Activated T-cell treated with anti-CD3 and anti-CD28 coated beads, Interleukin-2, amount 50 U/mL, for 72 hours (primary cell): ENCODE measurements at places on chromosomes 1 and 21. TPM values are rescaled to one million over a fixed set of nuclear protein-coding genes. Genes with fewer than 3 reads are reported as not detected.
A peak's percentile ranks its signal among the peaks of the same experiment; 100 is the strongest.

GRCh38 chr1:218964471-218965185 lies 209.1 kb upstream of the LYPLAL1 start:
- H3K27ac ChIP-seq: no peak overlapping the region
- no peak for DNase-seq
- no peak overlapping the region for H3K4me3 ChIP-seq
- H3K27me3 ChIP-seq: no peaks in the 10 kb centered on the region
- no peaks in the 10 kb centered on the region for H3K4me1 ChIP-seq
- H3K36me3 ChIP-seq: no peaks in the 10 kb centered on the region

GRCh38 chr1:240646571-240647240 lies 34.8 kb upstream of the GREM2 start:
- no peaks in the 10 kb centered on the region for H3K27me3 ChIP-seq
- H3K4me1 ChIP-seq: no peaks in the 10 kb centered on the region
- no peak overlapping the region for H3K4me3 ChIP-seq
- no peak overlapping the region for H3K27ac ChIP-seq
- no peak for DNase-seq
- H3K36me3 ChIP-seq: no peaks in the 10 kb centered on the region

DNA sequence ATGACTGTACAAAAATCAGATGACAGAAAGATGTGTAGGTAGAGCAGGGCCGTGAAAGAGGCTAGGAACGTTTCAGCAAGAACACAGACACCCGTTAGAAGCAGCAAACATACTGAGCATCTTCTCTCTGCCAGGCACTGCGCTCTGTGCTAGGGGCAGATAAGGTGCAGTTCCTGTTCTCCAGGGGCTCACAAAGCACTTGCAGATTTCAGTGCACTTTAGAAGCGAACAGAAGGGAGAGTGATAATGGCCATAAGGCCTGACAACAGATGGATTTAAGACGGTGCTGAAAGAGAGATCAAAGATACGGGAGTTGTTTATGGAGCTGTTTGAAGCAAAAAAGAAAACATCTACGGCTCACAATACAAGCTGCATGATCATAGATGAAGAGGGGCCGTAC lies 200.3 kb upstream of the FOXD3 start:
- H3K27ac ChIP-seq: no peak overlapping the region
- DNase-seq: no peak
- H3K36me3 ChIP-seq: no peaks in the 10 kb centered on the region
- peaks cover 5% of the 10 kb centered on the region for H3K4me1 ChIP-seq
- H3K27me3 ChIP-seq: peaks cover 19% of the 10 kb centered on the region

GRCh38 chr1:236067854-236068454 lies 3.1 kb upstream of the NID1 start:
- peaks cover 25% of the 10 kb centered on the region for H3K4me1 ChIP-seq
- no peak overlapping the region for H3K4me3 ChIP-seq
- H3K27me3 ChIP-seq: peaks cover 46% of the 10 kb centered on the region
- H3K27ac ChIP-seq: no peak overlapping the region

DNA sequence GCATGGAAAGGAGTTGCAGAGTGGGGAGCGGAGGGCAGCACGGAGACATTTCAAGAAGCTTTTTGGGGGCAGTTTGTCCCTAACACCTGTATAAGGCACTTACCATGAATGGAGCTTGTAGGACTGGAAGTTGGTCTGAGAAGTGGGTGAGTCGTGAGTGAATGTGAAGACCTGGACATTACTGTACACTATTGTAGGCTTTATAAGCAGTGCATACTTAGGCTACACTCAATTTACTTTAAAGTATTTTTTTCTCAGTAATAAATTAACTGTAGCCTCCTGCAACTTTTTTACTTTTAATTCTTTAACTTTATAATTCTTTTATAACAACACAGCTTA lies 141.6 kb upstream of the ETV3 start:
- H3K4me1 ChIP-seq: no peaks in the 10 kb centered on the region
- H3K36me3 ChIP-seq: no peaks in the 10 kb centered on the region
- no peak for DNase-seq
- no peak overlapping the region for H3K27ac ChIP-seq

DNA sequence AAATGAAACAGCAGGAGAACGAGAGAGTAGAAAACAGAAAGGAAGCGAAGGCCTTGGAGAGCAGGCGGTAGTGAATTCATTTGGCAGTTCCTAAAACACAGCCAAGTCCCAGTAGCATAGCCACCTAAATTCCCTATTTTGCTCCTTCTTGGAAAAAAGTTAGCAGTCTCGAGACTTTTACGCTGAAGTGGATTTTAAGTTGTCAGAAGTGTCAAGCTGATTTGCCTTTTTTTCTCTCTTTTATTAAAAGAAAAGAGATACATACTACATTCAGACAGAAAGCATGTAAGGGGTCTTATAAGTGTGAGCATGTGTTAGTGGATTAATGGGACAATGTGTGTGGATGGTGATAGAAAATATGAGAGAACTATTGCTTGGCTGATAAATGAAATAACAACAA lies 19.2 kb downstream of the NFIA start:
- no peak for DNase-seq
- H3K4me1 ChIP-seq: peaks cover 17% of the 10 kb centered on the region
- no peak overlapping the region for H3K4me3 ChIP-seq
- no peaks in the 10 kb centered on the region for H3K36me3 ChIP-seq

DNA sequence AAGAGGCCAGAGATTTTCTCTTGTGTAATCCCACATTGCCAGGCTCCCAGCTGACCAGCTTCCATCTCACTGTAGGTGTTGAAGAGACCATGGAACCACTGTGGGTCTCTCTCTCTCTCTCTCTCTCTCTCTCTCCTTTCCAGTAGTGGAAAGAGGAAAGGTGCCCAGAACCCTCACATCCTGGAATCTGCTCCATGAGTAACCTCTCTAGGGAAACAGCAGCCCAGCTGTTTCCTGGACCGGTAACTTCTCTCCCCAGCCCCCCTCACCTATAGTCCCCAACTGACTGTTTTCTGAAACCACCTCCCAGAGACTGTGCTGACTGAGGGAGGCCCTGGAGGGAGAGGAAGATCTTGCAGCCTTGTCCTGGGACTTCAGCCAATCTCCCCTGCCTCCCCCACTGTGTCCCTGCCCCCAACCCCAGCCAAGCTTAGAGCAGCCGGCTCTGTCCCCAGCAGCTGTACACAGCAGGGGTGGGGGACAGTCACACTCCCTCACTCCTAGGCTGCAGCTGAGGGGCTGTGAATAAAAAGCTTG lies 20.6 kb upstream of the SLC45A3 start:
- H3K27me3 ChIP-seq: peaks cover 21% of the 10 kb centered on the region
- no peak overlapping the region for H3K4me3 ChIP-seq
- peaks cover 5% of the 10 kb centered on the region for H3K4me1 ChIP-seq
- no peak overlapping the region for H3K27ac ChIP-seq

- no peak for DNase-seq
- H3K27me3 ChIP-seq: no peaks in the 10 kb centered on the region
- H3K4me1 ChIP-seq: peaks cover 14% of the 10 kb centered on the region
- no peaks in the 10 kb centered on the region for H3K36me3 ChIP-seq
- no peak overlapping the region for H3K27ac ChIP-seq
- H3K4me3 ChIP-seq: peak overlapping the region; percentile 48
Measured at GRCh38 chr1:36524359-36525062, 41.8 kb upstream of the CSF3R start.

DNA sequence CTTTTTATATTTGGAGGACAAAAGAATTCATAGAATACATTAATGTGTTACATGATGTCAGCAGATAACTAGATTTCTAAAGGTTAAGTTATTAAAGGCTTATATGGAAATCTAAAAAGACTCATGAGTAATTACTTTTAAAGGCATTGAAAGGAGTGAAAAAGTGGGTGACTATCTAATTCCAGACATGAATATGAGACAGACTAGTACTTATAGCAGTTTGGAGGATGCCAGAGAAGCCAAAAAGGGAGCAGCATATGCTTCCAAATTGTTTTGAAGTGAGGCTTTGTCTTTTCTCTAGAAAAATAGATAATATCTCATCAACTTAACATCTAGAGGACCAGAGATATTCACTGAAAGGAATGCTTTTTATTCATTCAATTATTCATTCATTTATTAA lies 275.5 kb upstream of the CACYBP start:
- H3K36me3 ChIP-seq: peaks cover 1% of the 10 kb centered on the region
- H3K4me3 ChIP-seq: no peak overlapping the region
- no peaks in the 10 kb centered on the region for H3K4me1 ChIP-seq
- no peak for DNase-seq

DNA sequence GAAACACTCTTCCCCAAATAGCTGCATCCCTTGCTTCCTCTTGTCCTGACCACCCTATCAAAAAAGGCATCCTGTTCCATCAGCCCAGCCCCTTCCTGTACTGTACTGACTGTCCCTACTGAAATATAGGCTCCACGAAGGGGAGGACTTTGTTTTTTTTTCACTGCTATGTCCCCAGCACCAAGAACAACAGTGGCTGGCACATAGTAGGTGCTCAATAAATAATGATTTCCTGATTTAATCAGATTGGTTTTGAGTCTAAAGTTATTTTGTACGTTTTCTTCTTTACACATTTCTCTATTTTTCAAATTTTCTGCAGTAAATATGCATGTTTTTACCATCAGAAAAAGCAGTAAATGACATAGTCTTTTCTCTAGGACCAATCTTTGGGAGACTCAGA lies 73.9 kb downstream of the CD58 start:
- H3K36me3 ChIP-seq: no peaks in the 10 kb centered on the region
- peaks cover 16% of the 10 kb centered on the region for H3K4me1 ChIP-seq
- no peak for DNase-seq
- no peaks in the 10 kb centered on the region for H3K27me3 ChIP-seq
- H3K4me3 ChIP-seq: no peak overlapping the region
- H3K27ac ChIP-seq: no peak overlapping the region

- DNase-seq: no peak
- H3K27me3 ChIP-seq: no peaks in the 10 kb centered on the region
- peaks cover 61% of the 10 kb centered on the region for H3K4me1 ChIP-seq
- peaks cover 8% of the 10 kb centered on the region for H3K36me3 ChIP-seq
- peak overlapping the region; percentile 59 for H3K4me3 ChIP-seq
Measured at GRCh38 chr1:247211339-247211738, 39.5 kb upstream of the ZNF124 start.

- peak overlapping the region; percentile 55 for H3K27ac ChIP-seq
- peaks cover 14% of the 10 kb centered on the region for H3K36me3 ChIP-seq
- DNase-seq: peak; percentile 69
- H3K4me1 ChIP-seq: peaks cover 64% of the 10 kb centered on the region
- H3K27me3 ChIP-seq: peaks cover 95% of the 10 kb centered on the region
Measured at GRCh38 chr1:90721210-90722194, 4.4 kb upstream of the BARHL2 start.

- H3K27me3 ChIP-seq: no peaks in the 10 kb centered on the region
- no peaks in the 10 kb centered on the region for H3K4me1 ChIP-seq
- no peak for DNase-seq
- peaks cover 17% of the 10 kb centered on the region for H3K36me3 ChIP-seq
Measured at GRCh38 chr1:1527092-1527816, 13.2 kb downstream of the TMEM240 start.

DNA sequence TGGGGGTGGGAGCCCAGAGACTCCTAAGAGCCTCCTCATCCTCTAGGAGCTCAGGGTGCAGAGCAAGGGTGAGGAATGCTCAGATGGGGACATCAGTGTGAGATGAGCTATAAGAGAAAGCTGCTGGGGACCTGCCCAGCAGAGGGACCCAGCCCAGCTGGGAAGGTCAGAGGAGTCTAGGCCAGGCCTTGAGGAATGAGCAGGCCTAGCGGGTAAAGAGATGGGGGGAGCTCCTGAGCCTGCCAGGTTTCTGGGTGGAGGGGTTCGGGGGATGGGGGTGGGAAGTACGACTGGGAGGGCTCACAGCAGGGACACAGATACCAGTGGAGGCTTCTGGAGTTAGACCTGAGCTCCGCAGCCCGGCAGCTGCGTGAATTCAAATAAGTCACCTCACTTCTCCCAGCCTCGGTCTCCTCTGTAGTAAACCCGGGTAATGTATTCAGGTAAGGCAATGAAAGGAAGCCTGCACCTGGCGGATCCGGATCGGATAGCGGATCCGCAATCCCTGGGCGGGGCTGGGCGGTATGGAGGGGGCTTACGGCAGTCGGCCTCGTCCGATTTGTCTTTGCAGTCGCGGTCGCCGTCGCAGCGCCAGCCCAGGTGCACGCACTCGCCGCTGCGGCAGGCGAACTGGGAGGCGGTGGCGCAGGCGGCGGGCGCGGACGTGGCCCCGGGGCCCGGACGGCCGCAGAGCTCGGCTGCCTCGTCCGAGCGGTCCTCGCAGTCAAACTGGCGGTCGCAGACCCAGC lies 38.0 kb upstream of the MAGOH start:
- H3K36me3 ChIP-seq: peaks cover 3% of the 10 kb centered on the region
- H3K27me3 ChIP-seq: no peaks in the 10 kb centered on the region
- no peaks in the 10 kb centered on the region for H3K4me1 ChIP-seq
- H3K4me3 ChIP-seq: no peak overlapping the region
- DNase-seq: no peak

DNA sequence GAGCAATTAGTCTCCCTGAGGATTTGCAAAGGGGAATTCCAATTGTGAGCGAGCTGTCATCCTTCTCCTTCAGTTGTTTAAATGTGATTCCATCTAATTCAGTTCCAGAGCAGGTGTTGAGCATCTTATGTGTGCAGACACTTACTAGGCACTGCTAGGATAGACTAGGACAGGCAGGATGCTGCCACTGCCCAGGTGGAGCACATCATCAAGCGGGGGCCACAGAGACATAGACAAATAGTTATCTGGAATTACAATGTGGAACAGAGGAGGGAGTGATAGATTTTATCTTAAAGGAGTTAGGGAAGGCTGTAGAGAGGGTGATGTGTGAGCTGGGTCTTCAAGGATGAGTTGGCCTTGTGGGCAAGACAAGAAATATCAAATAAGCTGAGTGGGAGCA lies 55.9 kb downstream of the CDC7 start:
- no peaks in the 10 kb centered on the region for H3K36me3 ChIP-seq
- peaks cover 91% of the 10 kb centered on the region for H3K4me1 ChIP-seq
- peak overlapping the region; percentile 78 for H3K4me3 ChIP-seq
- H3K27ac ChIP-seq: peak overlapping the region; percentile 94

DNA sequence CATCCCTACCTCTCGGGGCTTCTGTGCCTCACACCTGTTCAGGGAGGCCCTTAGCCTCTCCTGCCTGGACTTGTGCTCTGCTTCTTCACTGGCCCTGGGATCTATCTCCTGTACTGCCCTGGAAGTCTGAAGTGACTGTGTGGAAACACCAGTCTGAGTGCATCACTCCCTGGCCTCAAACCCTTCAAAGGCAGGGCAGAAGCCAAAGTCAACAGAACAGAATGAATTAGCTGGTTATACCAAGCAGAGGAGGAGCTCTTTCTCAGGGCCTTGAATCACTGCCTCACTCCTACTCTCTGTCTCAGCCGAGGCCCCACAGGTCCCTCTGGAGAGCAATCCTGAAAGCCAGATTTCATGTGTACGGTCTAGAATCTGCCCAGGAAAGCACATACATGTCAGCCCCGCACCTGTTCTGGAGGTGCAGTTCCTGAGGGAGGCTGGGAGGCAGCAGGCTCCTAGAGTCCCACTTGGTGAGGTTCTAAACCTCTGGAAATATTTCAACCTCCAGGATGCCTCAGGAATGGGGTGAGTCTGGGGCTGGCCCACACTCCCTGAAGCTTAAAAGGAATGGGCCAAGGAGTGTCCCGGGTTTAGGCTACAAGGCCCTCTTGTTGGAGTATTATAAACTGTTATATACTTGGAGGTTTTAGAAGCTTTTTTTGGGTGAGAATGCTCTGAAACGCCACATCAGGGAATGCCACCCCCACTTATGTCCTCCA lies 98.3 kb downstream of the ABCA4 start:
- DNase-seq: no peak
- peaks cover 26% of the 10 kb centered on the region for H3K4me1 ChIP-seq
- H3K27me3 ChIP-seq: peaks cover 8% of the 10 kb centered on the region
- H3K27ac ChIP-seq: no peak overlapping the region

Gene NIBAN1
- total RNA-seq: 49.4 TPM

Gene UBXN10
- 0.93 TPM for total RNA-seq

Gene NID1
- 0.12 TPM for total RNA-seq

Gene PAQR6
- total RNA-seq: 9.6 TPM

Gene HSD3B2
- not detected for total RNA-seq
